ENCODE measurements at places on chromosomes 16 and 17.

DNA sequence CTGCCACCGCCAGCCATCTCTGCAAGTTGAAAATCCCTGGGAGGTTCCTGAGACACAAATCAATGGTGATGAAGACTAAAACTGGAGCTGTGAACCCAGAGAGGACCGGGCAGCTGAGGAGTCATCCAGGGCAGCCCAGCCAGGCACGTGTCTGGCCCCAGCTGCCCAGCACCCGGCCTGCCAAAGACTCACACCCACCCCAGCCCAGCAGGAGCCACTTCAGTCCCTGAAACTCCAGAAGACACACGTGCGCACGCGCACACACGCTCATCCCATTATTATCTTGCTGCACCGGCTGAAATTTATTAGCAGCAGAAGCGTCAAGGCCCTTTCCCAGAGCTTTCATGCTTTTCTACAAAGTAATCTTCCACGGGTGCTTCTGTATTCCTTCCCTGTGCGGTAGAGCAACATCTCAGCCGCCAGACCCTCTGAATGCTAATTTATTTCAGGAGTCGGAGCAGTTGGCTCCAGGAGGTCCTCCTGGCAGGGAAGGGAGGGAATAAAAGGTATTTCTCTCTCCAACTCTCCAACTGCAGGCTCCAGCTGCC lies 59.8 kb upstream of the RBFOX3 start:
- ATAC-seq = no peak

GRCh38 chr17:80983545-80983944 lies 8.1 kb upstream of the CHMP6 start:
- no peak for ATAC-seq

GRCh38 chr17:73768691-73769090 lies 124.4 kb upstream of the SDK2 start:
- ATAC-seq = no peak

GRCh38 chr17:71237903-71238538 lies 882.8 kb upstream of the SOX9 start:
- peak; percentile 62 for ATAC-seq

- ATAC-seq = no peak
Measured at GRCh38 chr16:29126616-29127015, 141.8 kb downstream of the LAT start.

- no peak for ATAC-seq
Measured at GRCh38 chr16:10253409-10253808, 71.2 kb upstream of the GRIN2A start.

DNA sequence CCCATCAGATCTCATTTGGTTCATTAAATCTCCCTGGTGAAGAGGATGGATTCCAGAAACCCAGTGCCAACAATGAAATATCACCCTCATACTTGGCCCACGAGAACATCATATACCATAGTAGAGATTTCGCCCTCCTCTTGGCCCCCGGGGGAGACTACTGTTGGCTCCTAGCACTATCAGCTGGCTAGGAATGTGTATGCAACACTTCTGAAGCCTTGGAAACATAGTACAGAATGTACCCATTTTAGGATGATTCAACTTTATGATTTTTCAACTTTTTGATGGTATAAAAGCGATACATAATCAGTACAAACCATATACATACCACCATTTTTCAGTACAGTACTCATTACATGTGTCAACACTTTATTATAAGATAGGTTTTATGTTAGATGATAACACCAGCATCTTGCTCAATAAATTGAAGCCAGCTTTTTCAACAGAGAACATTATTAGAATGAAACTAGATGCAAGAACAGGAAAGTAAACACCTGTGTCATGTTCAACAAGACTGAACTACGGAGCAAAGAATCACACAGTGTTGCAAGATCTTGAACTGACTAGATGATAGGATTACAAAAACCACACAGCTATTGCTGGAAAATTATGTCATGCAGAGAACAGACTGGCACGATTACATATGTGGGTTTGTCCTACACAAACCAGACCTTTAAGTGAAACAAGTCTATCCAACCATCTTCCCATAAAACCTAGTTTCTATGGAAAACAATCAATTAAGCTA lies 17.2 kb downstream of the RSL1D1 start:
- ATAC-seq = peak; percentile 91

DNA sequence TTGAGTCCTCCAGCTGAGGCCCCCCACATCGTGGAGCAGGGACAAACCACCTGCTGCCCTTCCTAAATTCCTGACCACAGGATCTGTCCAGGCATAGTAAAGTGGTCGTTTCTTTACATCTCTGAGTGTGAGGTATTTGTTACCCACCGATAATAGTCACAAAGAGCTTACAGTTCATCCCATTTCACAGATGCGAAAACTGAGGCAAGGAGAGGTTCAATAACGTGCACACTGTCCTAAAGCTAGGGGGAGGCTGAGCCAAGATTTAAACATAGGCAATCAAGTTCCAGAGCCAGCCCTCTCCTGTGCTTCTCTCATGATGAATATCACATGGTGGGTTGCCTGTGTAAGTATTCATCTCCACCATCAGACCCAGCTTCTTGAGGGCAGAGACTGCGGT lies 135.4 kb downstream of the CCT6B start:
- no peak for ATAC-seq

DNA sequence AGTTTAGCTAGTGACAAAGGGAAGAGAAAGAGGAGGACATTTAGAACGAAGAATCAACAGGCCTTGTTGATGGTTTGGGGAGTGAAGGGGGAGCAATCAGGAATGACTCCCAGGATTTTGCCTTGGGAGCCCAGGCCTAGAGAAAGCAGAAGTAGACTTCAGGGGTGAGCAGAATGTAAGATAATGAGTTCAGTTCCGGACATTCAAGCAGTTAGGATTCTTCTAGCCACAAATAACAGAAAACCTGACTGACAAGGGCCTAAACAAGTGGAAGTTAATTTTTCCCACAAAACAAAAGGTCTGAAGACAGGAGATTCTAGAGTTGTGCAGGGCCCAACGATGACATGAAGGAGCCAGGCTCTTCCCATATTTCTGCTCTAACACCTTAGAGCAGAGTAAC lies 45.9 kb downstream of the SKAP1 start:
- no peak for ATAC-seq

DNA sequence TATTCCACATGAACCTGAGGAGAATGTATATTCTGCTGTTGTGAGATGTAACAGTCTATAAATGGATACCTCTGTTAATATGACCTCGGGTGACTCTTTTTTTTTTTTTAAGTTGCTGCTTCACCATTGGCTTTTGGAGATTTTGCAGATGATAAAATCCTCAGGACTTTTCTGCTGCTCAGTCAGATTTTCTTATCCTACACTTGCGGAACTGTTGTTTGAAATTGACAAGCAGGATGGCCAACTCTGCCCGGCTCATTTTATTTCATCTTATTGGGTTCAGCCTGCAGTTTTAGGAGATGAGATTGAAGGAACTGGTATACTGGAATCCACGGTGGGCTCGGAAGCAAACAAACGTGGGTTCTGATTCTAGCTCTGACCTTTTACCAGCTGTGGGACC lies 19.3 kb downstream of the IL4R start:
- ATAC-seq = no peak

- ATAC-seq = no peak
Measured at GRCh38 chr17:76074390-76075363, at the start of gene GALR2. GALR2 (plus strand) TSS chr17:76074781; CDS start chr17:76074884, 103 bp downstream.

DNA sequence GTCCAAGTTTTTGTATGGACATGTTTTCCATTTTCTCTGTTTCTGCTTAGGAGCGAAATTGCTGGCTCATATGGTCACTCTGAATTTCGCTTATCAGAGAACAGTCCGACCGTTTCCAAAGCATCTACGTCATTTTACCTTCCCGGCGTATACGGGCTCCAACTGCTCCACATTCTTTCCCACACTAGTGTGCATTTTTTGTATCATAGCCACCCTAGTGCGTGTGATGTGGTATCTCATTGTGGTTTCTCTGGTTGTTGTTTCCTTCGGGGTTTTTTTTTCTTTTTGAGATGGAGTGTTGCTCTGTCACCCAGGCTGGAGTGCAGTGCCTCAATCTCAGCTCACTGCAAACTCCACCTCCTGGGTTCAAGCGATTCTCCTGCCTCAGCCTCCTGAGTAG lies 31.0 kb upstream of the BHLHA9 start:
- ATAC-seq = no peak

- no peak for ATAC-seq
Measured at GRCh38 chr17:71023249-71024030, 854.1 kb downstream of the KCNJ2 start.

GRCh38 chr16:7124701-7125100 lies 207.9 kb upstream of the RBFOX1 start:
- no peak for ATAC-seq

GRCh38 chr17:1643999-1644492 lies 1.5 kb downstream of the SCARF1 start:
- no peak for ATAC-seq

DNA sequence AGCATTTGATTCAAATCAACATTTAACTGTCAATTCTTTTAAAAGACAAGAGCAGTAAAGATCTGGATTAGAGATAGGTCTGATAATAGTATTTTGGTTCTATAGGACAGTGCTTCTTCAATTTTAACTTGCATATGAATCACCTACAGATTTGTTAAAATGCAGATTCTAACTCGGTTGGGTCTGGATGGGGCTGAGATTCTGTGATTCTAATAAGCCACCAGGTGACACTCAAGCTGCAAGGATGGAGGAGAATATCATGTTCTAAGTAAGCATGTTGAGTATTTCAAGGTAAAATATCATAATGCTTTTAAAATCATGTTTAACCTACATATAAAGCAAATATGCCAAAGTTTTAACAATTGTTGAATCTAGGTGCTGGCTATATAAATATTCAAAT lies 15.8 kb downstream of the TSPOAP1 start:
- no peak for ATAC-seq

DNA sequence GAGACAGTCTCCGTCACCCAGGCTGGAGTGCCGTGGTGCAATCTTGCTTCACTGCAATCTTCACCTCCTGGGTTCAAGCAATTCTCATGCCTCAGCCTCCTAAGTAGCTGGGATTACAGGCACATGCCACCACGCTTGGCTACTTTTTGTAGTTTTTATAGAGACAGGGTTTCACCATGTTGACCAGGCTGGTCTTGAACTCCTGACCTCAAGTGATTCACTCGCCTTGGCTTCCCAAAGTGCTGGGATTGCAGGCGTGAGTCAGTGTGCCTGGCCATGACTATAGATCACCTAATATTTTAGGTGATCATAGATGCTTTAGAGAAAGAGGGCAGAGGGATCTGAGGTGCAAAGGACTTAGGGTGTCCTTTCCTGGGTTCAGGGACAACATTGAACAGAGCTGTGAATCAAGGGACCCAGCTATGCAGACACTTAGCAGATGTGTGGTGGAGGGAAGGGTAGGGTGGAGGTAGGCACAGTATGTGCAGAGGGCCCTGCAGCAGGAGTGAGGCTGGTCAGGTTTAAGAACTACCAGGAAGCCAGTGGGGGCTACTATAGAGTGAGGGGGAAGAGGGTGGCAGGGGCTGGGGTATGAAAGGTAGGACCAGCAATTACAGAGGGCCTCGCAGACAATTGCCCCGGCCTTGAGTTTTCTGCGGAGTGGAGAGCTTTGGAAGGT lies 116.5 kb downstream of the CMIP start:
- ATAC-seq = peak; percentile 21

DNA sequence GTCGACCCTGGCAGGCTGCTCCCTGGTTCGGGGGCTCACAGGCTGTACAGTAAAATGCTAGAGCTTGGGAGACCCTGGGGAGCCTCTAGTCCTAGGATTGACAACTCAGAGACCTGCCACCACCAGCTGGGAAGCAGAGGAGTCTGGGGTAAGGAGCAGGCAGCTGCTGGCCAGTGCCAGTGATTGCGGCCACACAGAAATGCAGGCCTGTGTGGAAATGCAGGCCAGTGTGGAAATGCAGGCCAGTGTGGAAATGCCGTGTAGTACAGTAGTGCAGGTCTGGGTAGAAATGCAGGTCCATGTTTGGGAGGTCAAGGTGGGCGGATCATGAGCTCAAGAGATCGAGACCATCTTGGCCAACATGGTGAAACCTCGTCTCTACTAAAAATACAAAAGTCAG lies 23.5 kb downstream of the SGSH start:
- no peak for ATAC-seq

GRCh38 chr17:56918916-56919315 lies 5.1 kb upstream of the TRIM25 start:
- peak; percentile 54 for ATAC-seq
